Omental fat pad (tissue), 4 donors: ENCODE measurements at places on chromosomes 3 and 15. TPM values are rescaled to one million over a fixed set of nuclear protein-coding genes. Genes with fewer than 3 reads are reported as not detected.
A peak's percentile ranks its signal among the peaks of the same experiment; 100 is the strongest.

- DNase-seq, result no peak
These were observed 3.2 kb downstream of the ANP32A start for GRCh38 chr15:68817304-68818065.

DNA sequence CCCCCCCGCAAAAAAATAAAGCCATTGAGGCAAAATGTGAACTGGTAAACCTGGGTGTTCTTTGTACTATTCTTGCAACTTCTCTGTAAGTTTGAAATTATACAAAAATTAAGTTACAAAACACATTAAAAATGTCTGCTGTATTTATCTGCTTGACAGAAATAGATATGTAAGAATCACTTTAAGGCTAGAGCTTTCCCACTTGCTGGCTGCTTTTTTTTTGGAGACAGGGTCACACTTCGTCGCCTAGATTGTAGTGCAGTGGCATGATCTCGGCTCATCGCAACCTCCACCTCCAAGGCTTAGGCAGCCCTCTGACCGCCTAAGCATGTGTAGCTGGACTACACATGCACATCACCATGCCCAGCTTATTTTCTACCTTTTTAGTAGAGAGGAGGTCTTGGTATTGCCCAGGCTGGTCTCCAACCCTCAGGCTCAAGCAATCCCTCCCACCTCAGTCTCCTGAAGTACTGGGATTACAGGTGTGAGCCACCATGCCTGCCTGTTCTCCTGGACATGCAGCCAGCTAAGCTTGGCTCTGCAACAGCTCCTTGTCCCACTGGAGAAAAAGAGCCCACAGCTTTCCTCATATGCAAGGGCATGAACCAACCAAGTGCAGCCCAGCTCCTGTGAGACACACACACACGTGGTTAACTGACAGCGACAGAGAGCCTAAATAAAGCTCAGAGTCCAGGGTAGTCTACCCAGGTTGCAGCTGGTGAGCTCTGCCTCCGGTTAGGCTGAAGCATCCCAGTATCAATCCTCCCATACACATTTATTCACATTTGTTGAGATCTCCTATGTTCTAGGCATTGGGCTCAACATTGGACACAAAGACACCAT is 4.5 kb downstream of the RPS17 start:
- DNase-seq, result no peak

DNA sequence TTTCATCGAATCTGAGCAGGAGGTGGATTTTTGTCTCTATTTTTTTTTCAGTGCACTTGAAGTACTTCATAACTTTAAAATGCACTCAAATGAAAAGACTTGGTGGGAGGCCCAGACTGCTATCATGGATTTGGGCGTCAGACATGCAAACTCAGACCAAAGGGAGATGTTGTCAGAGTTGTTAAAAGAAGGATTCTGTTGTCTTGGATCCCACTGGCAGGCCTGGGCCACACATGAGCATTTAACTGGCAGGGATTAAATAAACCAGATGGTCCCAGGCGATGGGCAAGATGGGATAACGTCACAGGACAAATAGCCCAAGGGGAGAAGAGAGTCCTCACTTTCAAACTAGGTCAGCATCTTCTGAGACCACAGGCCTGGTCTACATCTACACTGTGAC is 15.4 kb downstream of the RTP1 start:
- DNase-seq, result no peak

GRCh38 chr3:126412841-126413692 is 18.4 kb downstream of the CFAP100 start:
- no peak for DNase-seq

- DNase-seq, result no peak
These were observed 339.2 kb upstream of the ONECUT1 start for GRCh38 chr15:53129121-53129904.

GRCh38 chr3:127612966-127613365 is 14.8 kb downstream of the MCM2 start:
- DNase-seq, result no peak

DNA sequence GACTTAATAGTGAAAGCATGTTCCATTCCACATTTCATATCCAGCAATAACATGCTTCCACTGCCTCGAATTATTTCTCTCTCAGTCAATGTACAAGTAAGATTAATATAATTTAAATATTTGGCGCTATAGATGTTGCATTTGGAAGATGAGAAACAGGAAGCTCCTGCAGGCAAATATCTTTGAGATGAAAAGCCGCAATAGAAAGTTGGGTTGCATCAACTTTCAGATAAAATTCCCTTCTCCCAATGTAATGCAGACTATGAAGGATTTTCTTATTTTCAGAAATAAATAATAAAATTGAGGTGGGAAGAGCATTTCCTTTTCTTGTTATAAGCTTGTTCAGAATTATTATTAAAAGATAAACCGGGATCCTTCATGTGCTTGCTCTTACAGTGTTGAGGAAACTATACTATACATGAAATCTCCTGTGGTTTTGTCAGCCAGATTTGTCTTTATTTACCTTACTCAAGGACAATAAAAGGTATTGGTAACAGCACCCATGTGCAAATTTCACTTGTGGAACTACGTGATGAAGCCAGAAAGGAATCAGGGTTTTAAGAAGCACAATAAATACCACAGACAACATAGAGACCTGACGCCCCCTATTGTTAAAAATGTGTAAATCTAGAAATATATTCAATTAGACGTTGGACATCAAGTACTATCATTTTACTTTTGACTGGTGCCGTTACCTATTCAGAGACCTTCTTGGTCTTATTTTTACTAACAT is 307.0 kb downstream of the ARPP21 start:
- no peak for DNase-seq

- no peak for DNase-seq
These were observed 67.6 kb downstream of the SFMBT1 start for GRCh38 chr3:52978109-52978754.

- DNase-seq, result no peak
These were observed 353.9 kb upstream of the LMCD1 start for GRCh38 chr3:8147711-8148110.

DNA sequence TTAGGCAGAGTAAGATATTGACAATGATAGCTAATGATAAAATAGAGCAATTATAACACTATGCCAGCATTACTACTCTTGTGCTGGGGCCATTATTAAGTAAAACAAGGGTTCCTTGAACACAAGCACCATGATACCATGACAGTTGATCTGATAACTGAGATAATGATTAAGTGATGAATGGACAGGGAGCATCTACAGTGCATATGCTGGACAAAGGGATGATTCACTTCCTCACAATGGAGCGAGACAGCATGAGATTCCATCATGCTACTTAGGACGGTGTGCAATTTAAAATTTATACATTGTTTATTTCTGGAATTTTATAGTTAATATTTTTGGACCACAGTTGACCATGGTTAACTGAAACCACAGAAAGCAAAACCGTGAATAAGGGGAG is 156.6 kb downstream of the FHIT start:
- DNase-seq, result no peak

- no peak for DNase-seq
These were observed 9.9 kb downstream of the ZIC1 start for GRCh38 chr3:147418808-147419701.

DNA sequence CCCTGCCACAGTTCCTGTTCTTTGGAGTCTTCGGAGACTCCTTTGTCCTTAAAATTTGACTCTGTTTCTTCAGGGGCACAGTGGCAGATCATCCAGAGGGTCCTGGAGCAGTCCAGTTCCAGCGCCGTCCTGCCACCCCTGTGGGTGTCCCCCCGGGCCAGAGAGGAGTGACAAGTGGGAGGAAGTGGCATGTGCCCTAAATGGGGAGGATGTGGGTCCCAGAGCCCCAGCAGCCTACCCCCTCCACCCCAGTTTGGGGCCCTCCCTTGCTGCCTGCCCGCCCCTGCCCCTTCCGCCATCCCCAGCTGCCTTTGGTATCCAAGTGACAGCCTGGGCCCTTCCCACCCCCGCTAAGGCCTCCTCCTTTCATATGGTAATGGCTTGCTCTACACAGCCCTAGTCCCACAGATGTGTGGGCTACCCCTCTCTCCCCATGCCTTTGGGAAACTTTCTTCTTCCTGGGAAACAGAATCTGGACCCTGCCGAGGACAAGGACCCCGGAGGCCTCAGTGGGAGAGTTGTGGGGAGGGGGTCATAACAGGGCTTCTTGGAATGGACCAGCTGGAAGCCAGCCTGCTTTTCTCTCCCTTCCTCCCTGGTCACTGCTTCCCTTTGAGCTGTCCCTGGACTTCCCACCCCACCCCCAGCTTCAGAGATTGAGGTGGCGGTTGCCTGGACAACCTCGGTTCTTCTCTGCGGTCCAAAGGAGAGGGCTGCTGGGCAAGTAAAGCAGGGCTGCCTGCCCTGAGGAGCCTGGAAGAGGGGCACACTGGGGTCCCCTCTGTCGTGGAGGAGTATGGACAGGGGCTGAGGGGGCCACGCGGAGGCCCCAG is 43.2 kb downstream of the KLHL25 start:
- peak; percentile 22 for DNase-seq

GRCh38 chr3:140765246-140765645 is 87.4 kb downstream of the TRIM42 start:
- DNase-seq, result no peak

DNA sequence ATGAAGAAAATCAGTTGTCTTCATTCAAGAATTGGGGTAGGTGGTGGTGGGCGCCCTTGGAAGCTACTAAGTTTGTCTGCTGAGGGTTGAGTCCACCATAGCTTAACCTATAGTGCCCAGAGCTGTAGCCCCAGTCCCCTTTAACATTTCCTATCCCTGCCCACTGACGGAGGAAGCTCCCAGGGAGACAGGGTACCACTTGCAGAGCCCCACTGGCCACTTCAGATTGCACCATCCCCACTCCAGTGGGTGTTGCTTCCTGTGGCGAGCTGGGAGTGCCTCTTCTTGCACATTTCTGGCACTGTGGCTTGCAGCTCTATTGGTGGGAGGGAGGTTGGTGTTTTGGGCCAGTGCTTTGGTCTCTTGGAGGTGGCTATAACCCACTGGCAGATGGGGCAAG is 2.7 kb downstream of the PXYLP1 start:
- no peak for DNase-seq

DNA sequence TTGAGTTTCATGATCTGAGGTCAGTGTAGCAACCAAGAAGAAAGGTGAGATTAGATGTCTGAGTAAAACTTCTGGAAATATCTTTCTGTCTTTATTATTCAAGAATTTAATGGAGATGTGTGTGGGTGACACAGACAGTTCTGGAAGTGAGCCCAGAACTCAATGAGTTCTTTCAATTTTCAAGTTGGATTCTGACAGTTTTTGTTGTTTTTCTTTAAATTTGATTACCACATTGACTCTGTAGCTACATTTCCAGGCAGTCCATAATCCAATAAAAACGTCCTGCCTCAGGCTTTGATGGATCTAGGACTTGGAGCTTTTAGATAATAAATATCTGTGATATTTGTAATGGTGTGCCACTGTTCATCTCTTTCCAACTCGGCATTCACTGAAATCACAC is 3.9 kb upstream of the PARP14 start:
- no peak for DNase-seq

GRCh38 chr3:33001889-33002288 is 50.4 kb downstream of the CCR4 start:
- DNase-seq, result no peak

- DNase-seq, result no peak
These were observed 28.4 kb upstream of the PRICKLE2 start for GRCh38 chr3:64253689-64254088.

- DNase-seq, result no peak
These were observed 570.2 kb upstream of the ALCAM start for GRCh38 chr3:104796556-104796955.

GRCh38 chr3:30294241-30294667 is 312.1 kb upstream of the TGFBR2 start:
- no peak for DNase-seq

- DNase-seq, result no peak
These were observed 1.5 kb upstream of the MYNN start for GRCh38 chr3:169771497-169772304.

GRCh38 chr3:130428871-130429712 is 83.6 kb downstream of the COL6A5 start:
- DNase-seq, result no peak

DNA sequence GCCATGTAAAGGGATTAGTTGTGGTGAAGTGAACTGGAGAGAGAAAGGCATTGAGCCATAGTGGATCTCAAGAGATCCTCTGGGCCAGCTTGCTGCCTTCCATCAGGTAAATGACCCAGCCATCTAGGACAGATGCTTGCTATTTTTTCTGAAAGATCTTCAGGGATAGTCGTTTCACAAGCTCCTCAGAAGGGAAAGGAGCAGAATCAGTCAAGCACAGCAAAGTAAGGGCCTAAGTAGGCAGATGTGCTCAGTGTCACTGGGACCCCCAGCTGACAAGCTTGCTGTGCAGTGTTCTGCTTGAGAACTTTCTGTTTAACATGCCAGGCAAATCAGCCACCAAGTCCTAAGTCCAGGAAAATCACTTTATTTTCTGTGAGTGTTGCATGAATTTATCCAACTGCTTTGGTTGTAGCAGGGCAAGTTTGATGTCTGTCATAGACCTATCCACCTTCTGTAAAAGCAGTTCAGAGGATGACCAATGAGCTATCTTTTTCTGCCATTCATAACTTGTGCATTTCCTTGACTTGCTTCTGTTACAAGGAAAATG is 319.8 kb downstream of the IL5RA start:
- no peak for DNase-seq

- no peak for DNase-seq
These were observed 142.2 kb downstream of the EBLN2 start for GRCh38 chr3:73203633-73204032.

GRCh38 chr3:36380221-36381031 is at the start of gene STAC:
Gene STAC (plus strand): TSS chr3:36380504. CDS start chr3:36380644, 140 bp downstream.
- no peak for DNase-seq

The C2CD4A gene
- 0.09 TPM for total RNA-seq

The RBP2 gene
- total RNA-seq, result not detected

The ANKRD63 gene
- not detected for total RNA-seq

The CNOT10 gene
- 21.8 TPM for total RNA-seq

The PPARG gene
- total RNA-seq, result 199 TPM
